Transverse colon (tissue), 4 donors: ENCODE measurements at places on chromosomes 2 and 18. TPM values are rescaled to one million over a fixed set of nuclear protein-coding genes. Genes with fewer than 3 reads are reported as not detected.

DNA sequence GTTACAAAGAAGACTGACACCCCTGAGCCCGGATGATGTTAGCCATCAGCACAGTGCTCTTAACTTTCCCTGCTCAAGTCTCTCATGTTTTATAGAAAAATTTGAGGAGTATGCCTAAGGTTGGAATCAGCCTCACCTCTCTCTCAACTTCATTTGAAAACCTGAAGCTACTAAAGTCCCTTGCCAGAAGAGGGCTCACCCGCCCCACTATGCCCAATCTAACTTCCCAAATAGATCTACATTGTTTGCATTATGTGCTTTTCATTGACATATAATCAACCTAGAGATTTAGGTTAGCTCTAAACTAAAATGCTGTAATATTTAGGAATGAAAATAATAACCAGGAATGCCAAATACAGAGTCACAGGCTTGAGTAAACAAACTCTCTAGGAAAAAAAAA is 305.4 kb downstream of the NCKAP5 start:
- no peak for DNase-seq

- DNase-seq: no peak
Measured at GRCh38 chr2:239222312-239222660, 178.5 kb downstream of the HDAC4 start.

DNA sequence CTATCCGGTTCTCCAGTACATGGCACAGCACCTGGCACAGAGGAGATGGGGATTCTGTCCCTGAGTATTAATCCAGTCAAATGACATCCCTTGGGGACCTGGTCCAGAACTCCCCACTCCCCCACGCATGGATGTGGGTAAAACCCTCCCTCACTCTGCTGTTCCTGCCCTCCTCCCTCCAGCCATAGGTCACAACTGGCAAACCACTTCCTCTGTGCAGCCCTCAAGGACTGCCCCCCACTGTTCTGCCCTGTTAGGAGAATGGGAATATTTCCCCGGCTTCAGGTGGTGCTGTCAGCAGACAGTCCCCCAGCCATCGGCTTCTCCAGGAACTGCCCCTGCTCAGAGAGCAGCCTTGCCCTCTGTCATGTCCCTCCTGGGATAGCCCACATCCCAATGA is 1.5 kb upstream of the TFCP2L1 start:
- no peak for DNase-seq

DNA sequence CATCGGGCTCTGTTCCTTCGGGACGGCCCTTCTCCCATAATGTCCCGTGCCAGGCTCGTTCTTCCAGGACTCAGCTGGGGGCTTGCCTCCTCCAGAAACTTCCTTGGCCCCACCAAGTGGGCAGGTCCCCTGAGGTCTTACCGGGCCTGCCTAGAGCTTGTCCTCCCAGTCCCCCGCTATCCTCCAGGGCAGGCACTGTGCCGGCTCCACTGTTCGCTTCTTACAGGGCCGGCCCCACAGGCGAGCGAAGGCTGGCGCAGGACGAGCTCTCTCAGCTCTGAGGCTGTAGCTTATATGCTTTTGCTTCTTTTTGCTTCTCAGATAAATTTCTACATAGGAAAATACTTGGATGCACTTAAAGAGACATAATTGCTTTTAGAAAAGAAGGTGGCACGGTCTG is 229.4 kb downstream of the TWIST2 start:
- no peak for DNase-seq

DNA sequence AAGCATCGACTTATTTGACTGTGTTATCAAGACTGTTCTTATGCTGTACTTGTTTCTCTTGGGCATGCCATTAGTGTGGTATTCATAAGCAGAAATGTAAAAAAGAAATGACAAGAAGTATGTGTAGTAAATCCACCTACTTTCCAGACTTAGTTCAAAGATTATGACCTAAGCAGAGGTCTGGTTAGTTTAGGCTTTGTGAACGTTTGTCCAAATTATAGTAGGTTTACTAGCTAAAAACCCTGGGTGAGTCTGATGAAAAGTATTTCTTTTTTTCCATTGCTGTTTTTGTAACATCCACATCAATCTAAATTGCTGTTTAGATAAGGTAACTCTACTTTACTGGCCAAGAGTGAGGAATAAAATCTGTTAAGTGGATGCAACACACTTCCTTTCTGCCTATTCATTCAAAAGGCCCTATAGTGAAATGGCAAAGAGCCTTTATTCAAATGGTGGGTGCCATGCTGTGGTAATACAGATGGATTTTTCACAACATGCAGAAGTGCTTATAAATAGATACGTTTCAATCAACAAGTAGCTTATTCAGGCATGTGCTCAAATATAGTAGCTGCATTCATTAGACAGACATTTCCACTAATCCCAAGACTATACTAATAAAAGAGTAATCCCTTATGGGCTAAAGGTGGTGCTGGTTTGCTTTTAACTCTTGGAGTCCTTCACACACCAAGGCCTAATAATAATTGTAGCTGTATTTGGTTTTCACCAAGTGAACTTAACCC is 122.5 kb upstream of the LTBP1 start:
- DNase-seq: no peak

GRCh38 chr2:207253666-207254345 is 88.1 kb upstream of the KLF7 start:
- no peak for DNase-seq

- DNase-seq: no peak
Measured at GRCh38 chr2:17223211-17223610, 295.0 kb downstream of the RAD51AP2 start.

GRCh38 chr2:158815166-158815565 is 20.0 kb downstream of the DAPL1 start:
- no peak for DNase-seq

The SPHKAP gene
- total RNA-seq: not detected
